ENCODE measurements at places on chromosomes 11 and 22.

GRCh38 chr22:44379817-44380755, 67.3 kb upstream of the SHISAL1 start:
- DNase-seq: no peak
- no peaks in the 10 kb centered on the region for H3K4me1 ChIP-seq
- H3K4me3 ChIP-seq: no peak overlapping the region
- no peaks in the 10 kb centered on the region for H3K36me3 ChIP-seq
- H3K27me3 ChIP-seq: no peaks in the 10 kb centered on the region

DNA sequence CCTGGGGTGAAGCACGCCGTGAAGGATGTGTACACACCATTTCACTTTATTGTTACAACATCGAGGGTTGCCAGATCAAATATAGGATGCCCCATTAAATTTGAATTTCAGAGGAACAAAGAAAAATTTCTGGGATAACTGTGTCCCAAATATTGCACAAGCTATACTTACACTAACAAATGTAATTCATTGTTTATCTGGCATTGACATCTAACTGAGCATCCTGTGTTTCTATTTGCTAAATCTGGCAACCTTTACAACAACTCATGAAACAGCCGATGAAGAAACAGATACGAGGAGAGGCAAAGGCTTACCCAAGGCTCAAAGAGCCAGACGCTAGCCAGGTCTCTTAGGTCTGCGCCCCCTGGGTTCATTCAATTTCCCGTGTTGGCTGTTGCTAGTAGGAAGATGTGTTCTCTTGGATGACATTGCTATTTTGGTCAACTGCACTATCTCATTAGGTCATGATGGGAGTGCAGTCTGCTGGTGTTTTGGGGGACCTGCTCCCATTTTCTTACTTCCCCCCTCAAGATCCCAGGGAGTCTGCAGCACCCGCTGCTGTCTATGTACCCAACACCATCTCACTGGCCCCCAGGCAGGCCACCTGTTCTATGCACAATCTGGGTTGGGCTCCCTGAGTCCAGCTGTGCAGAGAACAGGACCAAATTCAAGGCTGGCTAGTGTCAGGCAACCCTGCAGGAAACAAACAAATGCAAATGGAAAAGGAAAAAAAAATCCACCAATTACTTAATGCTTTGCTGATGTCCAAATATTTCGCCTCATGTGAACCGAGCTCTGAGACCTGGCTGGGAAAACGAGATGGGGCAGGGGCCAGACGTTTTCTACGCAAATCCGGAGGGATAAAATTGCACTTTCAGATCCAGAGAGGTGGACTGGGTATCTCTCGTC, 560.9 kb downstream of the MIAT start:
- no peaks in the 10 kb centered on the region for H3K4me1 ChIP-seq
- no peak overlapping the region for H3K27ac ChIP-seq
- no peak for DNase-seq
- H3K27me3 ChIP-seq: no peaks in the 10 kb centered on the region

GRCh38 chr22:40594346-40594745, 42.2 kb downstream of the MRTFA start:
- no peaks in the 10 kb centered on the region for H3K4me1 ChIP-seq
- DNase-seq: no peak
- no peak overlapping the region for H3K27ac ChIP-seq
- H3K27me3 ChIP-seq: no peaks in the 10 kb centered on the region
- no peak overlapping the region for H3K4me3 ChIP-seq

DNA sequence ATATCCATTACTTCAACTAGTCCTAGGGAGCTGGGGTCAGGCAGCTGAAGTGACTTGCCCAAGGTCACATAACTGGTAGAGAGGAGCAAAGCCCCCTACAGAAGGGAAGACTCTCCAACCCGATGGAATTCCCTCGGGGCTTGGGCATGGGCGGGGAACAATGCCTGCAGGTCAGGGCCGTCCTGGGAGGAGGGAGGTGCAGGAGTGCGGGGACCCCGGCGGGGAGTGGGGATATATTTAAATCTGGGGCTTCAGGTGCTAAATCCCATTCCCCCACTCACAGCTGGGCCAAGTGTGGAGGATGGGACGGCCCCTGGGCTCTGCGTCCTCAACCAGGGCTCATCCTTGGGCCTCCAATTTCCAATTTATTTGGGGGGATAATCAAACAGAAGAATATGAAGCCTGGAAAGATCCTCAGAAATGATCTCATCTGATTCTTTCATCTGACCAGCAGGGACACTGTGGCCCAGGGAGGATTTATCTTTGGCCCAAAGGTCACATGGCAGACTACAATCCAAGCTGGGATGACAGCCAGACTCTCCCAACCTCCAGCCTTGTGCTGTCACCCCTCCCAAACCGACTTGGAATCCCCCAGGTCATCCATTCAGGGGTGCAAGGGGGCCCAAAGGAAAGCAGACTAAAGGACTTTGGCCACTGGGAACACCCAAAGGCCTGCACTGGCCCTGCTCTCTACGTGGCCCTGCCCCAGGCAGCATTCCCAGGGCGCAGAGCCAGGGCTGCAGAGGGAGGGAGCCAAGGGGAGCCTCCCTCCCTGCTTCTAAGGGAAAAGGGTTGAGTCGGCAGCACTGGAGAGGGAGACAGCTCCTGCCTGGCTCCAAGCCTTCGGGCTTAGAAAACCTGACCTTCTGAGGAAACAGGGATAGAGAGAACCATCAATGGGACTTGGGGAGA, 8.7 kb upstream of the C1QTNF6 start:
- peak; percentile 69 for DNase-seq
- H3K27me3 ChIP-seq: no peaks in the 10 kb centered on the region
- peaks cover 18% of the 10 kb centered on the region for H3K4me1 ChIP-seq
- H3K27ac ChIP-seq: peak overlapping the region; percentile 89
- no peak overlapping the region for H3K4me3 ChIP-seq
- H3K36me3 ChIP-seq: no peaks in the 10 kb centered on the region

GRCh38 chr11:121652971-121653370, 200.2 kb upstream of the SORL1-AS1 start:
- no peak overlapping the region for H3K27ac ChIP-seq
- H3K4me3 ChIP-seq: no peak overlapping the region
- H3K36me3 ChIP-seq: no peaks in the 10 kb centered on the region
- H3K27me3 ChIP-seq: no peaks in the 10 kb centered on the region

DNA sequence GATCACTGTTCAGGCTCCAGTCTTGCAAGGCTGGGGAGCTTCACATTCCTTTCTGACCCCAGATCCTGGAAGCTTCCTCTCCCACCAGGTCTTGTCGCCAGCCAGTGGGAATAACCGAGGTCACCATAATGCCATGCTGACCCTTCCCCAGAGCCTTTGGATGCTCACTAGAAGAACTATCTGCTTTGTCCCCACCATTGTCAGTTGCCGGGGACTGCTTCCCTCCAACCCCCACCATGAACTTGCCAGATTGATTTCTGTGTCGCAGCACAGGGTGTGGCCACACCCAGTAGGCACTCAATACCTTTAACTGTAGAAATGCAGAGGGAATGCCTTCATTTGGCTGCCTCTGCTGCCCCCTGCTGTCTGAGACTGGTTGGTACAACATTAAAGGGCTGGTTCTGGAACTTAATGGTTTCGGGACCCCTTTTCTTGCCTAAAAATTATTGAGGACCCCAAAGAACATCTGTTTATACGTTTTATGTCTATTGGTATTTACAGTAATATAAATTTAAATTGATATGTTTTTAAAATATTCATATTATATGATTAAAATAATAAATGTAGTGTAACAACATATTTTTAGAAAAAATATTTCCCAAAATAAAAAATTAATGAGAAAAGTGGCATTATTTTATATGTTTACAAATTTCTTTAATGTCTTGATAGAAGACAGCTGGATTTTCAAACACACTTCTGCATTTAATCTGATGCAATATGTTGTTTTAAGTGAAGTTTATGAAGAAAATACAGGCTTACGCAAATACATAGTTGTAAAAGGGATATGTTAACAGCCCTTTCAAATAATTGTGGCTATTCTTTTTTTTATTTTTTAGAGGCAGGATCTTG, 6.7 kb upstream of the GDPD5 start:
- no peaks in the 10 kb centered on the region for H3K36me3 ChIP-seq
- H3K27me3 ChIP-seq: no peaks in the 10 kb centered on the region

DNA sequence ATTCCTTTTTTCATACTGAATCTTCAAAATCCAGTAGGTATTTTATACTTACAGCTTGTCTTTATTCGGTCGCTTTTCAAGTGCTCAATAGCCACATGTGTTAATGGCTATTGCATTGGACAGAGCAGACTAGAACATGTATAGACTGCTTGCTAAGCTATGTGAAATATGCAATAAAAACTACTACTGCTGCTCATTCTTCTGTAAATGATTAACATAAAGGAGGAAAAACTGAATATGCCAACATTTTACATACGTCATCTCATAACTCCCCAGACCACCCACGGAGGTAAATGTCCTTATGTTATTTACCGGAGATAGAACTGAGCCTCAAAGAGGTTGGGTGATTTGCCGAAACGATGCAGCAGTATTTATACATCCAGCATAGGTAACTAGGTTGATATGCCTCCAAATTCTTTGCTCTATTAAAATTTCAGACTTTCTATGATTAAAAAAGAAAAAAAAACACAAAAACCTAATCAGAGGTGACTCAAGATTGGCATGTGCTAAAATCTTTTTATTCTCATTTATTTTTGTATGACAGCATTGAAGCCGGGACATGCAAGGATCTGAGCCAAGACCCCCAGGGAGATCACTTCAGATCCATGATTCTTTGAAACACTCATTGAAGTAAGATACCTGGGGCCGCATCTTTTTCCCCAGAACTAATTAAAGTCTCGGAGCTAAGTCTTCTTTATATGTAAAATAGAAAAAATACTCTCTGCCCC, 78.5 kb upstream of the OR5AK2 start:
- DNase-seq: peak; percentile 12
- no peaks in the 10 kb centered on the region for H3K4me1 ChIP-seq
- no peak overlapping the region for H3K4me3 ChIP-seq
- no peak overlapping the region for H3K27ac ChIP-seq

GRCh38 chr11:9274499-9275258, 9.5 kb upstream of the DENND5A start:
- H3K4me3 ChIP-seq: no peak overlapping the region
- no peaks in the 10 kb centered on the region for H3K36me3 ChIP-seq
- no peaks in the 10 kb centered on the region for H3K4me1 ChIP-seq
- no peak overlapping the region for H3K27ac ChIP-seq

DNA sequence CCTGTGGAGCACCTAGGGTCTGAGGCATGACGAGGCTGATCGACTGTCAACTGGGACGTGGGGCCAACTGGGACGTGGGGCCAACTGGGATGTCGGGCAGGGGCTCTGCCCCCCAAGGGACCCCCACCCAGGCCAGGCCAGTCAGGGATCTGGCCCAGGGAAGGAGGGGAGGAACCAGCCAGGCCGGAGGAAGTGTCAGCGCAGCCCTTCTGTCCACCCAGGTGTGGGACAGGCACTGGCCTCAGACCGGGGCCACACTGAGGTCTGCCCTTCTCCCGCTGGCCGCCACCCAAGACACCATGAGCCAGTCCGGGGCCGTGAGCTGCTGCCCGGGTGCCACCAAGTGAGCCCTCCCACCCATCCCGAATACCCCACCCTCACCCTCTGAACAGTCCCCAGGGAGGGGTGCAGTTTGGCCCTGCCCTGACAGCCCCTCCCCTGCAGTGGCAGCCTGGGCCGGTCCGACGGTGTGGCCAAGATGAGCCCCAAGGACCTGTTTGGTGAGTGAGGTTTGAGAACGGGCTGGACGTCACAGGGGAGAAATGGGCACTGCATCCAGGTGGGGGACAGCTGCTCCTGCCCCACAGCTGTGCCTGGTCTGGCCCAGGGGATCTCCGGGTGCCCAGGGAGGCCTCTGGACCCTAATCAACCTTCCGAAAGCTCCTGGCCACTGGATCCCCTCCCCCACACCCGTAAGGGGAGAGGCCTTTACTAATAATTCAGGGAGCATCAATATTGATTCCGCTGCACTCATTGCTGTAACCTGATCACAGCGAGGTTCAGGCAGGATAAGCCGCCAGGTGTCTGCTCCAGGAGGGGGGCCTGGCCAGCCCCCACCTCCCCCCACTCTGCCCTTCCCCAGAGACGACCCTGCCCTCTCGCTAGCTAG, 3.3 kb downstream of the EPS8L2 start:
- no peaks in the 10 kb centered on the region for H3K27me3 ChIP-seq
- H3K4me3 ChIP-seq: no peak overlapping the region
- peak overlapping the region; percentile 50 for H3K27ac ChIP-seq

DNA sequence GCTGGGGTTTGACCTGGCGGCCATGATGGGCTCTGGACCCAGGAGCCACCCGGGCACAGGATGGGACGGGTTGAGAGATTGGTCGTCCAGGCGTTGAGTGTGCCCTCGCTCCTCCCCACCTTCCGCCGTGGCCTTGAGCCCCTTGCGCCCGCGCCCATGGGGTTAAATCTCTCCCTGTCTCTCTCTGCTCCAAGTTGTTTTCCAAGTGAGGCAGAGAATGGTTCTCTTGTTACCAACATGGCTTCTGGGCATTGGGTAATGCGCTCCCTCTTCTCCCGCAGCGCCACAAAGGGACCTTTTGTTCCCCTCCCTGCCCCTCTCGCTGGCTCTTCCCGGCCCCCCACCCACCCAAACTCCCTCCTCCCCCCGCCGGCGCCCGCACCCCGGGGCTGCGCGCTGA, 18.8 kb upstream of the PICK1 start:
- peaks cover 11% of the 10 kb centered on the region for H3K4me1 ChIP-seq
- no peaks in the 10 kb centered on the region for H3K27me3 ChIP-seq
- no peaks in the 10 kb centered on the region for H3K36me3 ChIP-seq
- no peak for DNase-seq
- H3K27ac ChIP-seq: no peak overlapping the region

DNA sequence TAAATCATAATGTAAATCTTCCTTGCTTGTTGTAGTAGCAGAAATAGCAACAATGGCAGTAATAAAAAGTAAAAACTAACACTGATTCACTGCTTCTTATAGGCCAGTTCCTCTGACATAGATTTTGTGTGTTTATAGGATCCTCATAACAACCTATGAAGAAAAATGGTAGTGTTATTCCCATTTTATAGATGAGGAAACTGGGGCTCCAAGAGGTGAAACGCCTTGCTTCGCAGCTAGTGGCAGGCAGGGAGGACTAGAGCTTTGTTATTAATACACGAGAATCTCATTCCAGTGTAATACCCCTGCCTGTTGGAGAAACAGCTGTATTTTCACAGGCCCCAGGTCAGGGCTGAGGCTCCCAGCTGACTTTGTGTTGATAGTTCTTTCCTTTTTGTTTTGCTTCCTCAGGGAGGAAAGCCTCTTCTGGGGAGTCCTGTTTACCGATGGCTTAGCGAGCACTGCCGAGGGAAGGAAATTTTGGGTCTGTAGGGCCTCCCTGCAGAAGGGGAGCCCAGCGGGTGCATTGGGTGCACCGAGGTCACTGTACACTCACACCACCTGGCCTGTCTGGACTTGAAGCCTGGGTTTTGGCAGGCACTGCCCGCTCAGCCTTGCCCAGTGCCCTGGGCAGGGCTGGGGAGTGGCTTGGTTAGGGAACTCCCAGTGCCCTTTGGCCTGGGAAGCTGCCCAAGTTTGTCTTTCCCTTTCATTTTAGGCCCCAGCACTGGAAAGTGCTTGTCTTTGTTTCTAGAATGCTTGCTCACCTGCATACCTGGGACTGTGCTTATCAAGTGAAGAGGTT, 13.5 kb downstream of the KIAA1671 start:
- peaks cover 14% of the 10 kb centered on the region for H3K4me1 ChIP-seq
- H3K27ac ChIP-seq: peak overlapping the region; percentile 59
- DNase-seq: peak; percentile 43

GRCh38 chr11:17923217-17923616, 89.6 kb downstream of the SERGEF start:
- no peak for DNase-seq
- H3K36me3 ChIP-seq: no peaks in the 10 kb centered on the region
- no peaks in the 10 kb centered on the region for H3K27me3 ChIP-seq

- DNase-seq: no peak
- no peaks in the 10 kb centered on the region for H3K36me3 ChIP-seq
- H3K4me1 ChIP-seq: no peaks in the 10 kb centered on the region
- H3K27me3 ChIP-seq: no peaks in the 10 kb centered on the region
- no peak overlapping the region for H3K4me3 ChIP-seq
These were observed 38.3 kb upstream of the IGSF9B start for GRCh38 chr11:133995066-133995465.

Data from prostate gland (tissue), 2 donors.